ENCODE measurements at places on chromosomes 1 and 21. TPM values are rescaled to one million over a fixed set of nuclear protein-coding genes. Genes with fewer than 3 reads are reported as not detected.

The MCOLN3 gene
- total RNA-seq, result 3.9 TPM

The TNFAIP8L2 gene
- total RNA-seq, result not detected

The SPRR2F gene
- total RNA-seq, result not detected

The DPH5 gene
- 31.8 TPM for total RNA-seq

The MTF1 gene
- 5.4 TPM for total RNA-seq

The CHRNB2 gene
- total RNA-seq, result 0.33 TPM

The S100A8 gene
- total RNA-seq, result not detected

The NBPF20 gene
- 3.5 TPM for total RNA-seq

The ASCL5 gene
- total RNA-seq, result 0.27 TPM

The OR2L3 gene
- total RNA-seq, result not detected

The OR2G6 gene
- total RNA-seq, result not detected

The SYT6 gene
- 0.61 TPM for total RNA-seq

The FAM110D gene
- total RNA-seq, result 0.05 TPM

The PLA2G4A gene
- total RNA-seq, result 9.4 TPM

The VWA5B1 gene
- total RNA-seq, result not detected

The BRDT gene
- total RNA-seq, result not detected

The DOP1B gene
- 2.7 TPM for total RNA-seq

The CR1L gene
- total RNA-seq, result not detected

The TINAGL1 gene
- total RNA-seq, result 0.76 TPM

The S100A7 gene
- not detected for total RNA-seq

The USH2A gene
- total RNA-seq, result not detected

The RGL1 gene
- 0.87 TPM for total RNA-seq

The RIIAD1 gene
- not detected for total RNA-seq

The GJA8 gene
- not detected for total RNA-seq

The OLFML3 gene
- 3.7 TPM for total RNA-seq

The CLCA4 gene
- not detected for total RNA-seq

The XCL1 gene
- not detected for total RNA-seq

The SPOCD1 gene
- total RNA-seq, result 3.8 TPM

The LCE4A gene
- not detected for total RNA-seq

The CFAP45 gene
- 0.46 TPM for total RNA-seq

The TMEM81 gene
- total RNA-seq, result 2.9 TPM

The CHI3L2 gene
- 0.32 TPM for total RNA-seq

The CLDN14 gene
- not detected for total RNA-seq

The KIAA0040 gene
- 0.56 TPM for total RNA-seq

The HES2 gene
- total RNA-seq, result 2.2 TPM

The MAP3K21 gene
- total RNA-seq, result 11.3 TPM

The SAMSN1 gene
- total RNA-seq, result not detected

The CYP4Z1 gene
- not detected for total RNA-seq

The CFHR3 gene
- total RNA-seq, result 0.32 TPM

The OR2W3 gene
- total RNA-seq, result not detected

The LMX1A gene
- not detected for total RNA-seq

The TCEA3 gene
- total RNA-seq, result 0.42 TPM

The TIAM1 gene
- 0.75 TPM for total RNA-seq

The BEND5 gene
- not detected for total RNA-seq

The DDR2 gene
- 0.68 TPM for total RNA-seq

The ADAMTS1 gene
- 0.15 TPM for total RNA-seq

The MTMR11 gene
- total RNA-seq, result 6.6 TPM

The CLEC20A gene
- not detected for total RNA-seq

The FTCD gene
- total RNA-seq, result not detected

The C1QB gene
- total RNA-seq, result not detected

The ADARB1 gene
- 5.6 TPM for total RNA-seq

The EPS8L3 gene
- total RNA-seq, result 0.47 TPM

The SLC25A24 gene
- total RNA-seq, result 27.8 TPM

The SNRPE gene
- total RNA-seq, result 247 TPM

The PRR9 gene
- not detected for total RNA-seq

The PPFIA4 gene
- total RNA-seq, result 0.38 TPM

The ZNF669 gene
- total RNA-seq, result 3.0 TPM

The CATSPERE gene
- total RNA-seq, result 0.18 TPM

The AMY1A gene
- not detected for total RNA-seq

Measured in A549 treated with ZK216348 at 1 μM for 4 hours (cell line).